ENCODE measurements at places on chromosomes 6 and 20. TPM values are rescaled to one million over a fixed set of nuclear protein-coding genes. Genes with fewer than 3 reads are reported as not detected.

DNA sequence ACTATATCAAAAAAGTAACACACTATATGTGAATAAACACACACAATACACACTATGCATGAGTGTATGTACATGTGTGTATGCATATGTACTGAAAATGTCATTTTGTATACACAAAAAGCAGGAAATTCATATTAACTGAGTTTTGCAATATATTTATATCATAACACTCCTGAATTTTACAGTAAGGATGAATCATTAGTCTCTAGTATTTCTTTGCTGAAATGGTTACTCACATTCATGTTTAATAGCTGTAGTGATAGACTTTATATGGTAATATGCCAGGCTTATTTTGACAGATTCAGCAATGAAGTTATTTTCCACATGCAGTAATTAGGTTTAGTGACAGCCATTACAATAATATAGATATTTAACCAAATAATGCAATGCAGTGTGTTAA, 1216.2 kb upstream of the CITED2 start:
- DNase-seq: peak; percentile 54

- no peak for DNase-seq
These were observed 88.0 kb upstream of the TULP1 start for GRCh38 chr6:35600659-35601125.

GRCh38 chr6:48535582-48536009, 424.6 kb upstream of the PTCHD4 start:
- peak; percentile 4 for DNase-seq

- DNase-seq: no peak
These were observed 57.9 kb upstream of the PHACTR2 start for GRCh38 chr6:143619824-143620401.

GRCh38 chr6:137001977-137002302, 42.8 kb downstream of the IL20RA start:
- DNase-seq: no peak

GRCh38 chr6:149060300-149060984, 257.1 kb upstream of the TAB2 start:
- DNase-seq: peak; percentile 43

- no peak for DNase-seq
These were observed 309.1 kb downstream of the LMBRD1 start for GRCh38 chr6:69487688-69488087.

DNA sequence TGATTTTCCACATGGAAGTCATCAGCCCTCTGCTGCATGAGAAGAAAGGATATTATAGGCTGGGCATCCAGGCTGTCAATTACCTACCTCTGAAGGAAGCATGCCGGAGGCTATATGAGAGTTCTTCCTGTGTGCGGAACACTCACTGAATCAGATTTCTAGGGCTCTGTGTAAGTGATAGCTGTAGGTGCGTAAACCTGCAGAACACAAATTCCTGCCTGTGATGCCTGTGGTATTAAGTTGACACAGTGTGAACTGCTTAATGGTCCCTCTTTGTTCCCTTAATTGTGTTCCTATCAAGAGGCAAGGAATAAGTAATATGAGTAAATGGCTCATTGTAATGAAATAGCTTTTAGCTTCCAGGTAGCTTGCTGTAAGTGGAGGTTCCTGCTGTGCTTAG, 103.3 kb downstream of the ANKS1A start:
- no peak for DNase-seq

- DNase-seq: peak; percentile 16
These were observed 3.2 kb downstream of the POLH start for GRCh38 chr6:43579171-43579570.

- DNase-seq: no peak
These were observed 29.4 kb downstream of the DUSP22 start for GRCh38 chr6:321536-322258.

- DNase-seq: no peak
These were observed 169.1 kb downstream of the MYLK4 start for GRCh38 chr6:2581611-2582010.

CALHM6 gene
- 0.83 TPM for total RNA-seq

VGLL2 gene
- total RNA-seq: not detected

COL9A1 gene
- not detected for total RNA-seq

NAA20 gene
- 35.7 TPM for total RNA-seq

Data from IMR-90 (cell line).